IMR-90 (cell line): ENCODE measurements at places on chromosomes 5 and 9.
A peak's percentile ranks its signal among the peaks of the same experiment; 100 is the strongest.

GRCh38 chr5:119301906-119302305, 53.9 kb upstream of the TNFAIP8 start:
- DNase-seq = peak; percentile 42

DNA sequence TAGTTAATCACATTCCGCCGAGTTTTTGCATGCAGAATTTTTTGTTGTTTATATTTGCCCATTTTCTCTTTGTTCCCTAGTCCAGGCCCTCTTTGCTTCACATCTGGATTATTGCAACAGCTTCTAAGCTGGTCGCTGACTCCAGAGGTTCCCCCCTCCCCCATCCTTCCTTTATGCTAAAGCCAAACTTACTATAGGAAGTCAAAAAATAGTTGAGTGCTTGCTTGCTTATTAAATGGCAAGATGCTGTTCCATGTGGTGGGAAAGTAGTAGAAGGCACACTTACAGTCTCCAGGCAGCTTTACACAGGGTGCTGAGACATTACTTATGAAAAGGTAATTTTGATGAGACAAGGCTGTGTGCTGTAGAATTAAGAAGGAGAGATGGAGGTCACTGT, 1.3 kb downstream of the ZBTB34 start:
- peak; percentile 32 for DNase-seq

DNA sequence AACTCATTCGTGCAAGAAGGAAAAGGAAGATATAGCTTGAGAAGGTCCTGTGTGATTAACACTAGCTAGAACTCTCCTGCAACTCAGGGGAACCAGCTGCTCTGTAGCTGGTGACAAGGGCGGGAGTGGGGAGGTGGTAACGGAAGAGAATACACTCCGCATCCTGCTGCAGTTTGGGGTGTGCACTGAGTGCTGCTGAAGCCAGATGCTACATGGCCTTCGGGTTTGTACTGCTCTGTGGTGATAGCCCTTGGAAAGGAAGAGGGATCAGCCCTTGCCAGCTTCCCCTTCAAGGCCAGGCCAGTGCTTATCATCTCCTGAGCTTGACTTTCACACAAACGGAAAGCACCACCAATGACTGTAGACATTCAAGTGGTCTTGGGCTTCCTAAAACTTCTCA, 34.3 kb downstream of the FRMD3 start:
- no peak for DNase-seq

- DNase-seq = peak; percentile 96
These were observed 189.8 kb upstream of the MAP3K1 start for GRCh38 chr5:56625541-56625940.

DNA sequence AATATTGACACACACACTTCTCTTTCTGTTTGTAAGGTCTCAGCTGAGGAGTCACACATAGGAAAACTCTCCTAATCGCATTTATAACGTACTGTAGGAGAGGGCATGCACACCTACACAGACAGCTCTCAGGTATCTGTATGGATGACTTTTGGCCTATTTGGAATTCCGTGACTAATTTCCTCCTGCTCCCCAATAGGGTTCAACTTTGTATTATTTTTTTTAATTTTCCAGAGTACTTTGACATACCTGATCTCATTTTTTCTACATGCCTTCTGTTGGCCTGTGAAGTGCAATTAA, 195.9 kb downstream of the ARHGAP26 start:
- no peak for DNase-seq

DNA sequence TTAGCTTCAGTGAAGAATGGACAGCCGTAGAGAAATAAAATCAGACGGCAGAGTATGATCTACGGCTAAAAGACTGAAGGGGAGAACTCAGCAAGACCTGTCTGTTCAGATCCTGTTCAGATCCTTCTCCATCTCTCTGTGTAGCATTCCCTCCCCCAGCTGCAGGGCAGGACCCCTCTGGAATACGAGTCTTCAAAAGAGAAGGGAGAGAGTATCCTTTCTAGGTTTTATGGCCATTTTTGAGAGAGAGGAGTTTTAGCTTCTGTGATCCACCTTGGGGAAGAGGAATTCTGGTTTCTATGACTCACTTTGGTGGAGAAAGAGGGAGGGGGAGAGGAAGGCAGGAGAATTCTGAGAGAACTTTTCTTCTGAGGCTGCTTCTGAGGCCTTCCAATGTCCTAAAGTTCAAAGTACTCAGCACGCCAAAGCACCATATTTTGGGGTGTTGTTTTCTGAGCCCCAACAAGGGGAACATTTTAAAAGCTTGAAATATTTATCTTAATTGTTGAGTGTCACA, 194.4 kb upstream of the TLE4 start:
- peak; percentile 54 for DNase-seq

- no peak for DNase-seq
These were observed 56.7 kb upstream of the GRIN3A start for GRCh38 chr9:101795147-101795546.

- DNase-seq = no peak
These were observed 412.7 kb upstream of the BRINP1 start for GRCh38 chr9:119781886-119782285.

GRCh38 chr9:114164191-114164794, 9.0 kb downstream of the COL27A1 start:
- DNase-seq = no peak

DNA sequence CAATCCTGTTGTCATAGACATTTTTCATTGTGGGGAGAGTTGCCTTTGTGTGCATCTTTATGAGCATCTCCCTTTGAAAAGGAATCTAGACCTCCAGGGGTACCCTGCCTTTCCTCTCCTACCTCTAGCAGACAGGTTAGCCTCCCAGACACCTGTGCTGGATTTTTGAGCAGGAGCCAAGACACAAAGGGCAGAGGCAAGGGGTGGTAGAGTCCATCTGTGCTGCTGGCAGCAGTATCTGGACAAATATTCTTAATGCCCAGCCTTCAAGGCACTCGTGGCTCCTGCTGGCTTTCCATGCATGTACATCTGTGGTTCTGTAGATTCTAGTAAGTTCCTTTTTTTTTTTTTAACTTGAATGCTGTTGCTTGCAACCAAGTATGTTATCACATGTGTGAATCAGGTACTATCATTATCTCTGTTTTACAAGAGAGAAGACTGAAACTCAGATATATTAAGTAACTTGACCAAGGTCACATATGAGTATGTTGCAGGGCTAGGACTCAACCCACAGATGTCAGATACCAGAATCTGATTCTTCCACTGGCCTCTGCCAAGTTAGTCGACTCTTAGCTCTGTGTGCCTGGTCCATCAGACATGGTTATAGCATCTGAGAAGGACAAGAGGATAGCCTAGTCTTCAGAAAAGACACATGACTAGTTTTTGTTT, 32.9 kb upstream of the GPR151 start:
- DNase-seq = no peak

GRCh38 chr5:99674101-99674500, 745.3 kb upstream of the CHD1 start:
- DNase-seq = no peak

DNA sequence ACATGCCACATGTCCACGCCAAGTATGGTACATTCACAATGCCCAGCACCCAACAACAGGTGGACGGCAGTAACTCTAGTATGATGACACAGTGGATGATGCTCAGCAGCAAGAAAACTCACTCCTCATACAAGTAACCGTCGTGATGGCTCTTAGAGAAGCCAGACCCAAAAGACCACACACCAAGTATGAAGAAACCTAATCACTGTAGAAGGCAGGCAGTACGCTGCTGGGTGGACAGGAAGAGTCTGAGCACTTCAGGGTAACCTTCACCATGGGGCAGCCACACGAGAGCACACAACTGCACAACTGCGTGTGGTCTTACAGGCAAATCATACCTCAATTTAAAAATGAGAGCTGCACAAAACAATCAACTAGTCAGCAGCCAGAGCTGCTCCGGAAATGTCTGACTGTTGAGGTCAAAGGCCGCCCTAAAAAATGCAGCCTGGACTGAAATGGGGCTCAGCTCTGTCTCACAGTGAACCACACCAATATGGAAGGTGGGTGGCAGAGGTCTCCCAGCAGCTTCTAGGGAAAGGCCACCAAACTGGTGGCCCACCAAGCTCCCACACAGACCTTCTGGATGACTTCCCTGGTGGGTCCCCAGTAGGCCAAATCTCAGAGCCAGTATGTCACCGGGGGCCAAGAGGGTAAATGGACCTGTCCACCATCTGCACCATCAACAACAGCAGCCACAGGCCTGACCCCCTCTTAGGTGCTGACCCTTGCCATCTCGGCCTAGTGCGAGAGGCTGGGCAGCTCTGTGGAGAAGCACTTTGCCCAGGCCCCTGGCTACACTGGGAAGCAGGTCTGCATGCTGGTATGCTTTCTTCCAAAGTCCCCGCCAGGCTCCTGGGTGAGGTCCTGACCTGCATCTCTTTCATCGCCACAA, 17.8 kb downstream of the BICD2 start:
- DNase-seq = peak; percentile 63

DNA sequence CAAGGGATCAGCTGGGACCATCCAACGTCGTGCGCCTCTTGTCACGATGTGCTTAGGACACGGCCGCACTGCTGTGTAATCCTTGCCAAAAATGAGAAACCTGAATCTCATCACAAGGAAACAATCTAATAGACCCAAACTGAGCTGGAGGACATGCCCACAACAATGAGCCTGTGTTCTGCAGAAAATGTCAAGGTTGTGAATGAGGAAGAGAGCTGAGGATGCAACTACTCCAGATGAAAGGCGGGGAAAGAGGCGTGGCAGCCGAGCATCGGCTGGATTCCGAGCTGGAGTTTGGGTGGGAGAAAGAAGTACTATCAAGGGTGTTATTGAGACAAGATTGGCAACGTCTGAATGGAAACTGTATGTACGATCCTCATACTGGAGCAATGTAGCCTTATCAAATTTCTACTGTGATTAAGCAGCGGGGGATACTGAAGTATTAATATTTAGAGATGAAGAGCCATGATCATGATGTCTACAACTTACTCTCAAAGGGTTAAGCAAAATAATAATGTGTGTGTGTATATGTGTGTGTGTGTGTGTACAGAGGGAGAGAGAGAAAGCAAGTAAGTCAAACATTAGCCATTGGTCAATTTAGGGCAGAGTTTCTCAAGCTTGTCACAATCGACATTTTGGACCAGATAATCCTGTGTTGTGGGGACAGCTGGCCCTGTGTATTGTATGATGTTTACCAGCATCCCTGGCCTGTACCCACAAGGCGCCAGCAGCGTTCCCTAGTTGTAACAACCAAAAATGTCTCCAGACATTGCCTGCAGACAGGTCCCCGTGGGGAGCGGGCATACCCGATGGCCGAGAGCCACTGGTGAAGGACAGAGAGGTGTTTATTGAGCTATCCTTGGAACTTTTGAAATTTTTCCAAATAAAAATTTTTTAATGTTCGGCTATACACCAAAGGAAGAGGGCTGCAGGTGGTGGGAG, 46.5 kb downstream of the DUSP1 start:
- DNase-seq = no peak
